ENCODE measurements at places on chromosomes 7 and 10. TPM values are rescaled to one million over a fixed set of nuclear protein-coding genes. Genes with fewer than 3 reads are reported as not detected.
A peak's percentile ranks its signal among the peaks of the same experiment; 100 is the strongest.

DNA sequence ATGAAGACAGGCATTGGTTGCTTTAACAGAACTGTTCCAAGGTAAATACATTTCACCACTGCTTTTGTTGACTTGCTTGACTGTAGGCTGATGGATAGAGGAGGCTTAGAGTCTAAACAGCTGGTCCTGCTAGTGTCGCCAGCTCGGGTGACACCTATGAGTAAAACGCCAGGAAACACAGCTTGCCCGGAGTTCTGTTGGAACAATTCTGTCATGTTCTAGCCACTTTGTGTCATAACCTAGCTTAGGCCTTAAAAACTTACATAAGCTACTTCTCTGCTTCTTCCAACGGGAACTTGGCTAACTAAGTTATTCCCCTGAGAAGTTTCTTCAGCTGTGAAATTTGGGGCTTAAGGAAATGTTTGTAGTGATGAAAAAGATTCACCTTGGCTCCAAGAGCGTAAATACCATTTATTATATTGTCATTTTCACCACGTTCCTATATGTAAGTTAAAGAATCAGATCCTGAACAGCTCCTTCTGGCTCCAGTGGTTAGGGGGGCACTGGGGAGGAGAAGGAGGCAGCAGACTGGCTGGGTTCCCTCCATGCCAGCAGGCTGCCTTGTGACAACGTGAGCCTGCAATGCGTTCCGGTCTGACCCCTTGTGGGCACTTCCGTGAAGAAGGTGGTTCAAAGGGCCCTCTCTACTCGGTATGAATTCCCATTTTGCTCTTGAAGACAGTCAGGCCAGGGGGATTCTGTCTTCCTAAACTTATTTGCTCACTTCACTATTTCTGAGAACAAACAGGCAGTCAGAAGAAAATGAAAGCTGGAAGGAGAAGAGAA lies 253.2 kb downstream of the BMPER start:
- H3K36me3 ChIP-seq: peaks cover 4% of the 10 kb centered on the region
- H3K27ac ChIP-seq: no peak overlapping the region
- no peak overlapping the region for H3K4me3 ChIP-seq
- no peaks in the 10 kb centered on the region for H3K4me1 ChIP-seq

- H3K27ac ChIP-seq: no peak overlapping the region
- peaks cover 44% of the 10 kb centered on the region for H3K36me3 ChIP-seq
Observed at GRCh38 chr10:131905603-131906268, 4.9 kb downstream of the PPP2R2D start.

DNA sequence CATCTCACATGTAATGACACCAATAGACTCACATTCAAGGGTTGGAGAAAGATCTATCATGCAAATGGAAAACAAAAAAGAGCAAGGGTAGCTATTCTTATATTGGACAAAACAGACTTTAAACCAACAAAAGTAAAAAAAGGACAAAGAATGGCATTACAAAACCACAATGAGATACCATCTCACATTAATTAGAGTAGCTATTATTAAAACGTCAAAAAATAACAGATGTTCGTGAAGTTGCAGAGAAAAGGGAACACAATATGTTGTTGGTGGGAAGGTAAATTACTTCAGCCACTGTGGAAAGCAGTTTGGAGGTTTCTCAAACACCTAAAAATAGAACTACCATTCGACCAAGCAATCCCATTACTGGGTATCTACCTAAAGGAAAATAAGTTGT lies 197.0 kb downstream of the SNX13 start:
- H3K4me3 ChIP-seq: no peak overlapping the region
- no peaks in the 10 kb centered on the region for H3K27me3 ChIP-seq
- no peak overlapping the region for H3K27ac ChIP-seq
- H3K36me3 ChIP-seq: no peaks in the 10 kb centered on the region
- DNase-seq: no peak

DNA sequence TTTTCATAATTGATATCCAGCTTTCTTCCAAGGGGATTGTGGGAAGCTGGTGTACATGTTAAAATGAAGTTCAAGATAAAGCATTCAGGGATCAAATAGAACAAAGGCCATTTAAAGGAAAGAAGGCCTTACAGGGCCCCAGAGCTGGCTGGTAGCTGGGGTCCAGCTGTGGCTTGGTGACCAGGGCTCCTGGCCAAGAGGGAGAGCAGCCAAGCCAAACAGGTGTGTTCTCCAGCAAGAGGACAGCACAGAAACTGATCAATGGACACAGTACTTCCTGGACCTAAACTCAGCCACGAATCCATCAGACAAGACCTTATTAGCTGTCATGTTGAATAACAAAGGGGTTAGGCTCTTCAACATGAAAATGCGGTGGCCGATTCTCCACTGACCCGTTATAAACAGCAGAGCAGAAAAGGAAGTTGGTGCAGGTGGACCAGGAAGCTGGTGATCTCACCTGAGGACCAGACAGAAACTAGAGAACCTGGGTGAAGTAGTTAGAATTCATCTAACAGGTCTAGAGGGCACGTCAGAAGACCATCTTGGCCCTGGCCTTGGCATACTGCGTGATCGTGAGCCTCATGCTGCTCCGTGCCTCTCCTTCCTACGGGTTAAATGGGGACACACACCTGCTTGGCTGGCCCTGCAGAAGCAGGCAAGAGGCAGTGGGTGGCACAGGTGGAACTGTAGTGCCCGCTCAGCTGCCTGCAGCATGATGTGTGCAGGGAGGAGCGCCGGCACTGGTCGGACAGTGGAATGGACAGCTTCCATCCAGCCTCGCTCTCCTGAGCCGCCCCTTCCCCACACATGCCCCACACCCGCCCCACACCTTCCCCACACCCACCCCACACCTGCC lies 53.8 kb downstream of the PARP12 start:
- H3K36me3 ChIP-seq: no peaks in the 10 kb centered on the region
- DNase-seq: no peak
- peaks cover 5% of the 10 kb centered on the region for H3K4me1 ChIP-seq
- no peaks in the 10 kb centered on the region for H3K27me3 ChIP-seq
- no peak overlapping the region for H3K4me3 ChIP-seq

- no peak overlapping the region for H3K27ac ChIP-seq
- no peaks in the 10 kb centered on the region for H3K27me3 ChIP-seq
- H3K4me1 ChIP-seq: no peaks in the 10 kb centered on the region
- no peak overlapping the region for H3K4me3 ChIP-seq
Observed at GRCh38 chr7:29207162-29207801, 12.7 kb downstream of the CHN2 start.

GRCh38 chr10:97686301-97686961 lies 610 bp downstream of the AVPI1 start:
- H3K36me3 ChIP-seq: no peaks in the 10 kb centered on the region
- H3K27ac ChIP-seq: no peak overlapping the region
- H3K4me3 ChIP-seq: peak overlapping the region; percentile 91
- H3K27me3 ChIP-seq: no peaks in the 10 kb centered on the region
- no peak for DNase-seq
- H3K4me1 ChIP-seq: peaks cover 3% of the 10 kb centered on the region

DNA sequence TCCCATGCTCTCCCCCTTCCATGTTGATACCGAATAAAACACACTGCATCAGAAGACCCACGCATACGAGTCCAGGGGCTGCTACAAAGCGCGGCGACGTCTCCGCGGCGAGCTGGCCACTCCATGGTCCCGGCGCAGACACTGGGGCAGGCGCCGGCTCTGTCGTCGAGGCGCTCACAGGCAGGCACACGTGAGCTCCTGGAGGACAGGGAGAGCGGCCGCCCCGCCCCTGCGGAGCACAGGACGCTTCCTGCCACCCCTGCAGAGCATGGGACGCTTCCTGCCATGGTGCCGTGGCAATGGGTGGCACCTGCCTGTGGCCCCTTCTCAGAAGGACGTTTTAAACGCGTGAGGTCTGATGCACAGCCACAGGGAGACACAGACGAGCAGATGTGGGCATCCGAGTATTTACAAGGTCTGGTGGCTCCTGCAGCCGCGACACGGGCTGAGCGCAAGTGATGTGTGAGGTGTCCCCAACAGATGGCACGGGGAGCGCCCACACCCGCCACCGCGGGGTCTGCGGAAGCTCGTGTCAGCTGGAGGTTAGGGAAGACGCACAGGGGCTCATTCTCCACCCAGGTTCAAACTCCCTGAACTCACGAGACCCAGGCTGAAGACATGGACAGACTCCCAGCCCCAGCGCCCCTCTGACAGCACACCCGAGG lies 21.4 kb upstream of the GPR146 start:
- H3K4me1 ChIP-seq: no peaks in the 10 kb centered on the region
- no peak overlapping the region for H3K27ac ChIP-seq
- H3K27me3 ChIP-seq: no peaks in the 10 kb centered on the region
- H3K4me3 ChIP-seq: no peak overlapping the region
- peaks cover 22% of the 10 kb centered on the region for H3K36me3 ChIP-seq

DNA sequence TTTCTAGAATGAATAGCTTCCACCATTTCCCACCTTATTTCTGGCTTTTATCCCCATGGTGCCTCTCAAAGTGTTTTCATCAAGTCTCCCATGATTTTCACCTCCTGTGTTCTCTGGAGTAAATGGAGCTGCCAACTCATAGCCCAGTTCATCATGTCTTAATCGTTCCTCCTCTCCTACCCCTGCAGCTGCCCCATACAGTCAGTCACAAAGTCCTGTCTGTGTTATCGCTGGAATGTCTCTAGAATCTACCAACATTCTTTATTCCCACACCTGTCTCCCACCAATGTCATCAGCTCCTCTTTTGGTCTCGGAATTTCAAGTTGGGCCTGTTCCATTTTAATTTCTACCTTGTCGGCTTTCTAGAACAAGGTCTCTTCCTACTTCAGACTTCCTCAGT lies 178.9 kb downstream of the MLLT10 start:
- peaks cover 3% of the 10 kb centered on the region for H3K4me1 ChIP-seq
- no peaks in the 10 kb centered on the region for H3K27me3 ChIP-seq
- no peak overlapping the region for H3K4me3 ChIP-seq
- H3K27ac ChIP-seq: no peak overlapping the region
- H3K36me3 ChIP-seq: peaks cover 71% of the 10 kb centered on the region
- no peak for DNase-seq

GRCh38 chr10:24857031-24857725 lies 95.2 kb downstream of the PRTFDC1 start:
- no peaks in the 10 kb centered on the region for H3K36me3 ChIP-seq
- H3K4me1 ChIP-seq: no peaks in the 10 kb centered on the region
- peak overlapping the region; percentile 92 for H3K27ac ChIP-seq
- no peak overlapping the region for H3K4me3 ChIP-seq

DNA sequence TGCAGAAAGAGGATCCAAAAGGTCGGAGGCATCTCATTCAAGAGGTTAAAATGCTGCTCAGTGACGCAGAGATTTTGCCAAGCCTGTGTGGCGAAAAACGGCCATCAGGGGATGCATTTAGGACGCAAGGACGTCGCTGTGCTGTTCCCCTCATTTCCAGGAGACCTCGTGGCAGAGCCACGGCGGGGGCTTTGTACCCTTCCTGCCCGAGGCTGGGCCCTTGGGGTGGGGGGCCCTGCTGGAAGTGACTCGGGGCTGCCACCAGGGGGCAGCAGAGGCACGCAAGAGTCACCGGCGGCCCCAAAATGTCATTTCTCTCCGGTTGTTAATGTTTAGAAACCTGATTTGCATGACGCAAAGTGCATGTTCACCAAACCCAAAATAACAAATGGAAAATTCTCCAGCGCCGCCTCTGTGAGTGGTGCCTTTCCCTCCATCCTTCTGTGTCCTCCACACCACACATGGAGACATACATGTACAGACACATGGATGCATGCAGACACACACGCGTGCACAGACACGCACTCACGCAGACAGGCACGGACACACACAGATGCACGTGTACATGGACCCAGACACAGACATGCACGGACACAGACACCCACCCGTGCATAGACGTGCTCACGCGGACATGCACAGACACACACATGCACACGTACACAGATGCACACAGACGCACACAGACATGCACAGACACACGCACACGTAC lies 51.0 kb upstream of the NKX6-2 start:
- H3K36me3 ChIP-seq: no peaks in the 10 kb centered on the region
- H3K4me1 ChIP-seq: no peaks in the 10 kb centered on the region
- H3K4me3 ChIP-seq: no peak overlapping the region
- no peaks in the 10 kb centered on the region for H3K27me3 ChIP-seq
- no peak overlapping the region for H3K27ac ChIP-seq
- DNase-seq: peak; percentile 82

- H3K4me1 ChIP-seq: no peaks in the 10 kb centered on the region
- H3K4me3 ChIP-seq: no peak overlapping the region
- DNase-seq: no peak
- no peaks in the 10 kb centered on the region for H3K36me3 ChIP-seq
- no peaks in the 10 kb centered on the region for H3K27me3 ChIP-seq
Observed at GRCh38 chr10:22805304-22805703, 90.9 kb upstream of the PIP4K2A start.

- H3K36me3 ChIP-seq: no peaks in the 10 kb centered on the region
- no peak overlapping the region for H3K27ac ChIP-seq
Observed at GRCh38 chr10:55137063-55137462, 336.0 kb upstream of the PCDH15 start.

Gene NKX2-3
- total RNA-seq: not detected
